ENCODE measurements at places on chromosomes 7 and 10. TPM values are rescaled to one million over a fixed set of nuclear protein-coding genes. Genes with fewer than 3 reads are reported as not detected.

- no peak for DNase-seq
- H3K36me3 ChIP-seq, result peaks cover 94% of the 10 kb centered on the region
- H3K27me3 ChIP-seq, result peaks cover 5% of the 10 kb centered on the region
- H3K27ac ChIP-seq, result no peak overlapping the region
- no peak overlapping the region for H3K4me3 ChIP-seq
- H3K4me1 ChIP-seq, result peaks cover 21% of the 10 kb centered on the region
Measured at GRCh38 chr10:132138133-132138532, 48.6 kb upstream of the DPYSL4 start.

GRCh38 chr7:132732321-132732865 is 156.1 kb upstream of the PLXNA4 start:
- H3K27me3 ChIP-seq, result no peaks in the 10 kb centered on the region
- no peak overlapping the region for H3K4me3 ChIP-seq
- no peaks in the 10 kb centered on the region for H3K4me1 ChIP-seq
- H3K27ac ChIP-seq, result no peak overlapping the region

- no peak overlapping the region for H3K27ac ChIP-seq
- H3K4me3 ChIP-seq, result no peak overlapping the region
- no peak for DNase-seq
Measured at GRCh38 chr7:127890726-127891125, 140.5 kb downstream of the LRRC4 start.

GRCh38 chr7:156892081-156892800 is 742 bp downstream of the LMBR1 start:
- no peak for DNase-seq
- no peak overlapping the region for H3K27ac ChIP-seq
- H3K4me3 ChIP-seq, result peak overlapping the region; percentile 45
- no peaks in the 10 kb centered on the region for H3K4me1 ChIP-seq
- no peaks in the 10 kb centered on the region for H3K27me3 ChIP-seq
- no peaks in the 10 kb centered on the region for H3K36me3 ChIP-seq

GRCh38 chr7:96591900-96592676 is 117.6 kb downstream of the SEM1 start:
- H3K4me3 ChIP-seq, result no peak overlapping the region
- H3K4me1 ChIP-seq, result no peaks in the 10 kb centered on the region
- peaks cover 2% of the 10 kb centered on the region for H3K27me3 ChIP-seq

GRCh38 chr10:83605783-83606630 is 533.3 kb upstream of the GHITM start:
- H3K36me3 ChIP-seq, result no peaks in the 10 kb centered on the region
- H3K27me3 ChIP-seq, result no peaks in the 10 kb centered on the region
- no peak for DNase-seq
- no peaks in the 10 kb centered on the region for H3K4me1 ChIP-seq
- H3K4me3 ChIP-seq, result no peak overlapping the region
- H3K27ac ChIP-seq, result no peak overlapping the region

- no peak overlapping the region for H3K27ac ChIP-seq
- no peak for DNase-seq
- no peaks in the 10 kb centered on the region for H3K4me1 ChIP-seq
- H3K36me3 ChIP-seq, result peaks cover 6% of the 10 kb centered on the region
Measured at GRCh38 chr7:32868116-32868515, 23.4 kb downstream of the KBTBD2 start.

Gene VSTM2A
- total RNA-seq, result 124 TPM

- no peak overlapping the region for H3K4me3 ChIP-seq
- H3K36me3 ChIP-seq, result peaks cover 3% of the 10 kb centered on the region
- peak overlapping the region; percentile 52 for H3K27ac ChIP-seq
- DNase-seq, result no peak
- no peaks in the 10 kb centered on the region for H3K27me3 ChIP-seq
Measured at GRCh38 chr10:33271969-33272583, 62.4 kb downstream of the NRP1 start.

- no peaks in the 10 kb centered on the region for H3K4me1 ChIP-seq
- H3K27ac ChIP-seq, result no peak overlapping the region
- H3K27me3 ChIP-seq, result no peaks in the 10 kb centered on the region
Measured at GRCh38 chr7:41205600-41205999, 497.3 kb downstream of the INHBA start.

- no peak overlapping the region for H3K4me3 ChIP-seq
- no peaks in the 10 kb centered on the region for H3K36me3 ChIP-seq
- peak; percentile 84 for DNase-seq
- H3K27me3 ChIP-seq, result no peaks in the 10 kb centered on the region
- H3K27ac ChIP-seq, result no peak overlapping the region
Measured at GRCh38 chr10:25080880-25081581, 64.6 kb downstream of the THNSL1 start.

- no peak overlapping the region for H3K4me3 ChIP-seq
- no peaks in the 10 kb centered on the region for H3K27me3 ChIP-seq
- H3K36me3 ChIP-seq, result peaks cover 21% of the 10 kb centered on the region
- DNase-seq, result no peak
Measured at GRCh38 chr10:79101560-79102497, 33.1 kb downstream of the ZMIZ1 start.

GRCh38 chr10:133292919-133293809 is 15.5 kb downstream of the TUBGCP2 start:
- no peaks in the 10 kb centered on the region for H3K27me3 ChIP-seq
- DNase-seq, result no peak
- H3K36me3 ChIP-seq, result peaks cover 90% of the 10 kb centered on the region
- H3K4me3 ChIP-seq, result no peak overlapping the region
- no peaks in the 10 kb centered on the region for H3K4me1 ChIP-seq

DNA sequence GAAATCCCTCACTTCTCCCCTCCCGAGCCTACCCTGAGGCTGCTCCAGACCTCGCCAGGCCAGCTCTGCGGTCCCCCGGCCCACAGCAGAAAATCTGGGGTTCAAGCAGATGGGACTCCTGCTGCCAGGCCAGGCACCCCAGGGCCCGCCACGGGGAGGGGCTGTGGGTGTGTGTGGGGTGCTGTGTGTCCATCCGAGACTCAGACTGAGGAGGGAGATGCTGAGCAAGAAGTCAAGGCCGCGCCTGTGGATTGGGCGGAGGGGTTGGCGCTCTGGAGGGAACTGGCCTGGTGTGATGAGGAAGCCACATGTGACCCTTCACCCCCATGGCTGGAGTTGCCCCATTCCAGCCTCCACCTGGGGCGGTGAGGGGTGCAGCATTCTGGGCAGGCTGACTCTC is 51.1 kb downstream of the YKT6 start:
- H3K36me3 ChIP-seq, result peaks cover 44% of the 10 kb centered on the region
- no peaks in the 10 kb centered on the region for H3K4me1 ChIP-seq
- no peaks in the 10 kb centered on the region for H3K27me3 ChIP-seq

Gene EPDR1
- total RNA-seq, result 26.2 TPM

DNA sequence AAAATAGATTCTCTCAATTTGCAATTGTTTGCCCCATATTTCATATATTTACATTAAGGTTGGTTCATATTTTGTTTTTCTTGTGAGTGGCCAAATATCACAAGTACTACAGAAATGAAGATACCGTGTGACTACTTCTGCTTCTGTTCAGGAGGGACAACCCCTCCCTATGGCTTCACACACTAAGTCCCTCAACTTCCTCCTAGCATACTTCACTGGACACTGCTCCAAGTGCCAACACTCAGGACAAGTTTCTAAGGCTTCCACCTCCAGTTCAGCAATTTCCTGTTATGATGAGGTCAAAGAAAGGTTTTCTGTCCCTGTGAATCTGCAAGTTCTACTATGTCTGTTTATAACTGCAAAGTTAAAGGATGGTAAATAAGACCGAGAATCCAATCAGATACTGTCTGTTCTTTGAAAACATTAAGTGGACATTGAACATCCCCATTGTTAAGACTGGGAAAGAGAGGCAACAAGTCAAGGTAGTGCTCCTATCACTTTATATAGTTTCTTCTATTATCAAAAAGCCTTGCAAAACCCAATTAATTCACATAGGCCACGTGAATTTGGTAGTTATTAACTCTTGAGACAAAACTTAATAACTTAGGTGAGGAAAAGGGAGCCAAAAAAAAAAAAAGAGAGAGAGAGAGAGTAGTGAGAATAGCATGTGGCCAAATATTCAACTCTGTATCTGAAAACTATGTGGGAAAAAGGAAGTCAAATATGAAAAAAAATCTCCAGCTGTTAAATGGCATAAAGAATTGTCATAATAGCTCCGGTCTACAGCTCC is 81.3 kb upstream of the DKK1 start:
- H3K36me3 ChIP-seq, result no peaks in the 10 kb centered on the region
- no peaks in the 10 kb centered on the region for H3K4me1 ChIP-seq
- no peak for DNase-seq
- H3K27ac ChIP-seq, result no peak overlapping the region

- DNase-seq, result peak; percentile 67
- H3K4me3 ChIP-seq, result no peak overlapping the region
- H3K4me1 ChIP-seq, result no peaks in the 10 kb centered on the region
- H3K27me3 ChIP-seq, result no peaks in the 10 kb centered on the region
- no peaks in the 10 kb centered on the region for H3K36me3 ChIP-seq
Measured at GRCh38 chr7:8190119-8190895, 71.7 kb downstream of the ICA1 start.

Gene PRSS37
- total RNA-seq, result not detected

DNA sequence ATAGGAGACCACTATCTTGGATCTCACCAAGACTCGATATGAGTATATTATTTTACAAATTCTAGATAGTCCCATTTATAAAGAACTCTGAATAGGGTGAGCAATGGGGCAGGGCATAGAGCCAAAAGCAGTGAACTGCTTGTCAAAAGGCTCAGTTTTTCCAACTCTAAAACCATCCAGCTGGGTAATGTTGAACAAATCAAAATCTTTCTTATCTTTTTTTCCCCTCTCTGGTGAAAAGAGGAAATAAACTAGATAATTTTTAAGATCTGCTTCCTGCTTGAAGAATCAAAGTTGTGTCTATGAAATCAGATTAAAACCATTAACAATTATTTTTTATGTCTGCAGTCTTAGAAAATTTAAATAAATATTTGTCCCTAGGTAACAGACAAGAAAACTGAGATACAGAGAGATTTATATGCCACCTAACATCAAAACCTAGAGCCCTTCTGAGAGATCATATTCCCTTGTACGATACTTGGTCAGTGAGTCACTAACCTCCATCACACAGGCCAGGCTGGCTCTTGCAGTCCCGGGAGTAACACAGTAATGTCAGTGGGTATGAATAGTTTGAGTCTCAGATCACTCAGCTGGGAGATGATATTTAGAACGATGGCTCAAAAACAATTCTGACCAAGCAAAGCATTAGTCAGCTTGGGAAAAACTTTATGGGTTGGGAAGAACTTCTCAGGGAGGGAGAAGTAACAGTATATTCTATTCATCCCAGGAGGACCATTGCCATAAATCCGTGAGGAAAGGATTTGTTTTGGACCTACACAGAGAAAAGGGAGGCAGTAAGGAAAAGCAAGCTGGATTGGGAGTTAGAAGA is 178.8 kb downstream of the REEP3 start:
- DNase-seq, result no peak
- H3K4me1 ChIP-seq, result no peaks in the 10 kb centered on the region
- no peak overlapping the region for H3K4me3 ChIP-seq
- no peaks in the 10 kb centered on the region for H3K36me3 ChIP-seq
- no peaks in the 10 kb centered on the region for H3K27me3 ChIP-seq
- H3K27ac ChIP-seq, result peak overlapping the region; percentile 52

Gene YKT6
- 48.0 TPM for total RNA-seq

- no peak overlapping the region for H3K4me3 ChIP-seq
- H3K27me3 ChIP-seq, result no peaks in the 10 kb centered on the region
- H3K36me3 ChIP-seq, result no peaks in the 10 kb centered on the region
Measured at GRCh38 chr7:125254566-125254965, 324.9 kb upstream of the POT1 start.

Gene HTR5A
- 3.4 TPM for total RNA-seq

DNA sequence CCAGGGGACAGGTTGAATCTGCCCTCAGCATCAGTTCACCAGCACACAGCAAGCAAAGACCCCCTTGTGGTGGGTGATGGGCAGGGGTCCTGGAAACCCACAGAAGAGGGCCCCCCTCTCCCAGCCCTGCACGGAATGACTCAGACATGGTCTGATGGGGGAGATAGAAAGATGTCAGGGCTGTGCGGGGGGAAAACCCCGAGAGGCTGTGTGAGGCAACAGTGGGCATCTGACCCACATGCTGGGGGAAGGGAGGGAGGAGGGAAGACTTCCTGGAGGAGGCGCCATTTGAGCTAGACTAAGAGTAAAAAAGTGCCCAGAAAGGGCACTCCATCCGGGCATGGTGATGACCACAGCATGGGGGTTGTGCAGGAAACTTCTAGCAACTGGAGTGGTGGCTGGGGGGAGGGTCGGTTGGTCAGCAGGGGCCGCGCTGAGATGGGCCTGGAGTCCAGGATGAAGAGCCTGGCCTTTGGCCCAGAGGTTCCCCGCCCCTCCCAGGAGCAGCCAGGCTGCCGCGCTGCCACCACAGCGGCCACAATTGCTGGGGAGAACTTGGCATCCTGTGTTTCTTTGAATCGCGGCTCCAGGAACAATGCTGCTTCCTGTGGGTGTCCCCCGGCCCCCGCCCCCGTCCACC is 2.5 kb downstream of the LFNG start:
- H3K4me1 ChIP-seq, result peaks cover 91% of the 10 kb centered on the region
- peak overlapping the region; percentile 65 for H3K4me3 ChIP-seq
- H3K36me3 ChIP-seq, result peaks cover 40% of the 10 kb centered on the region
- DNase-seq, result no peak

Gene TDRD1
- 1.1 TPM for total RNA-seq

Gene HMX3
- not detected for total RNA-seq

DNA sequence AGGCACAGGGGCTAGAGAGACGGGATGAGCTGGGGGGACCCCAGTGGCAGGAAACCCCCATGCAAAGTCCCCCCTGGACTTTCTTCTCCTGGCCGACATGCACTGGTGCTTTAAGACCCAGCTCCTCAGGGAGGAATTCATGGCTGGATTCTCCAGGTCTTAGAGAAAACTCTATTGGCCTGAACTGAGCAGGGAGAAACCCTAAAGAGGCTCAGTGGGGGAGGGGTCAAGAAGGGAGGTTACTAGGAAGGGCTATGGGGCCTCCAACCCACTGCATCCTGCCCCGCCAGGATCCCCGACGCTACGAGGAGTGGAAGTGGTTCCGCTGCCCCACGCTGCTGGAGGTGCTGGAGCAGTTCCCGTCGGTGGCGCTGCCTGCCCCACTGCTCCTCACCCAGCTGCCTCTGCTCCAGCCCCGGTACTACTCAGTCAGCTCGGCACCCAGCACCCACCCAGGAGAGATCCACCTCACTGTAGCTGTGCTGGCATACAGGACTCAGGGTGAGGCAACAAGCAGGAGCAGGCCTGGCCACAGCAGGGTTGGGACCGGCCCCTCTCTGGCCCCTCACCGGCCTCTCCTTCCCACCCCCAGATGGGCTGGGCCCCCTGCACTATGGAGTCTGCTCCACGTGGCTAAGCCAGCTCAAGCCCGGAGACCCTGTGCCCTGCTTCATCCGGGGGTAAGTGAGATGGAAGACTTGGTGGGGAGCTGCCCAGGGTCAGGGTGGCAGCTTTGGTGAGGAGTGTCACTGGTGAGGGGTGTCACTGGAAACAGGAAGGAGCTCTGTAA is 13.8 kb downstream of the ATG9B start:
- H3K4me3 ChIP-seq, result no peak overlapping the region
- peaks cover 13% of the 10 kb centered on the region for H3K36me3 ChIP-seq

- no peak overlapping the region for H3K27ac ChIP-seq
- H3K36me3 ChIP-seq, result peaks cover 7% of the 10 kb centered on the region
- DNase-seq, result no peak
- H3K4me3 ChIP-seq, result no peak overlapping the region
- H3K27me3 ChIP-seq, result no peaks in the 10 kb centered on the region
Measured at GRCh38 chr7:30424506-30424905, 54.1 kb downstream of the NOD1 start.

GRCh38 chr7:67918158-67918557 is 921.5 kb downstream of the TYW1 start:
- no peak overlapping the region for H3K4me3 ChIP-seq
- H3K27ac ChIP-seq, result no peak overlapping the region
- H3K4me1 ChIP-seq, result peaks cover 3% of the 10 kb centered on the region
- H3K27me3 ChIP-seq, result no peaks in the 10 kb centered on the region
- no peak for DNase-seq
